Spinal cord (tissue), 10 donors: ENCODE measurements at places on chromosomes 7 and 10.
A peak's percentile ranks its signal among the peaks of the same experiment; 100 is the strongest.

DNA sequence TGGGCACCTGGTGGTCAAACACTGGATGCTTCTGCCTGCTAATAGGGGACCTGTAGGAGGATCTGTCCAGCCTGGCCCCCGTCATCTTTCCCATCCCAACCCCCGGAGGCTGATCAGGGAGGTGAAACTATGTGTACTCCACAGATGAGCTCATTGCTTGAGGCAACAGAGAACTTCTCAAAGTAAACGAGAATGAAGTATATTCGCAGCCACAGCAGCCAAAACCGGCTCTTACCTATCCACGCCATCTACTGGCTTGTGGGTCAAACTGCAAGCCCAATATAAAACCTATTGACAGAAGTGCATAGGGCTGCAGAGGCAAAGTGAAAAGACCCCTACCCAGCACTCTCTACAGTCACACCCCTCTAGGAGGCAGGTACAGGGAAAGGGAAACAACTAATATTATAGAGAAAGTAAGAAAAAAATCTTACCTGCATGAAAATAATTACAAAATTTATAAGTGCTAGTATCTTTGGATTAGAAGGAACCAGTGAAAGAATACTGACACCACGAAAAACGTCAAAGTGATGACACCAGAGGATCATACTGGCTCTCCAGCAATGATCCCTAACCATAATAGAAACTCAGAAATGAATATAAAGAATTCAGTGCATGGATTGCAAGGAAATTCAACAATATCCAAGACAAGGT lies 973.5 kb downstream of the ANKRD7 start:
- no peak for DNase-seq

- no peak for DNase-seq
These were observed 256.2 kb upstream of the SEMA3A start for GRCh38 chr7:84450772-84451171.

DNA sequence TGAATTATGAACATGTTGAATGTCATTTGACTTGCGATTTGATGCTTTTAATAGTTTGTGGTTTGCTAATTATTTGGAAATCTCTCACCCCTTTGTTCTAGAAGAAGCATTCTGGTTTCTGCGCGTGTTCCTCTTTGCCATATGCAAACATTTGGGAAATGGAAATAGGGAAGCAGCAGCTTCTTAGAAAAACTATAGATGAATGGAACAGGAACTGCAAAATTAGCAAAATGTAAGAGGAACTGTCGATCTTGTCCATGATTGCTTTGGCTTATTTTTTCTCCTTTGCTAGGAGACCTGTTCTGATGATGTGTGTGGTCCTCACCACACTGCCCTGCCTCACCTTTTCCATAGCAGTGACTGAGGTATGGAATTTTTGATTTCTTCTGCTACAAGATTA lies 19.0 kb downstream of the TMEM236 start:
- no peak for DNase-seq

DNA sequence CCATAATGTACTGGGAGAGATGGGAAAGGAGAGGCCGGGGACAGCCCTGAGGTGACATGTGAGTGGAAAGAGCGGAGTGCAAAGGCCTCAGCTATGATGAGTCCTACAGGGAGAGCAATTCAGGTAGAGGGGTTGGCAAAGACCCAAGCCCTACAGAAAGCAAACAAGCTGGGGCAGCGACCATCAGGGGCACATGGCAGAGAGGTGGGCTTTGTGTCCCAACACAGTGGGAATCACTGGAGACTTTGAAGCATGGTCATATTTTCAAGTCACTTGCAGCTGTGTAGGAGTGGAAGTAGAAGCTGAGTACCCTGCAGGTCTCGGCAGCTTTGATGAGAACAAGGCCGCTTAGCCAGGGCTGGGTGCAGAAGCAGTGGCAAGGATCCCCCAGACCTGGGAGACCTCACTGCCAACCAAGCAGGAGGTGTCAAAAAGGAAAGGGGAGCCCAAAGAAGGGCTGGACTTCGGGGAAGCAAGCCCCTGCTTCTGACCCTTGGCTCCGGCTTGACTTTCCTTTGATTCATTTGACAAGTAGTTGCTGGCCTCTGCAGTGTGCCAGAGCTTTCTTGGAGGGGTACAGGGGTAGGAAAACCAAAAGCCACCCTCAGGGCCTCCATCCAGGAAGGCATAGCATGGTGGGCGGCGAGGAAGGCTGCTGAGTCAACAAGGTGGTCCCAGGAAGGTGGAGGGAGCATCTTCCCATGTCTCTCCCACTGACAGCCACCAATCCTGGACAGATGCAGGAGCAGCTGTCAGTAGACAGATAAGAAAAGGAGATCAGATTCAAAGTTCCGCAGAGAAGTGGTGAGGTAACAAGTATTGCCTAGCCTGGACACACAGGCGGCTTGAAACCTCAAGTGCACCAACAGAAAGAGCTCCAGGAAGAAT lies 1.9 kb upstream of the PGAM2 start:
- DNase-seq: no peak

GRCh38 chr10:7085913-7086589 lies 324.8 kb downstream of the SFMBT2 start:
- peak; percentile 77 for DNase-seq

- DNase-seq: peak; percentile 24
These were observed 125.5 kb downstream of the FAM204A start for GRCh38 chr10:118216571-118217170.

DNA sequence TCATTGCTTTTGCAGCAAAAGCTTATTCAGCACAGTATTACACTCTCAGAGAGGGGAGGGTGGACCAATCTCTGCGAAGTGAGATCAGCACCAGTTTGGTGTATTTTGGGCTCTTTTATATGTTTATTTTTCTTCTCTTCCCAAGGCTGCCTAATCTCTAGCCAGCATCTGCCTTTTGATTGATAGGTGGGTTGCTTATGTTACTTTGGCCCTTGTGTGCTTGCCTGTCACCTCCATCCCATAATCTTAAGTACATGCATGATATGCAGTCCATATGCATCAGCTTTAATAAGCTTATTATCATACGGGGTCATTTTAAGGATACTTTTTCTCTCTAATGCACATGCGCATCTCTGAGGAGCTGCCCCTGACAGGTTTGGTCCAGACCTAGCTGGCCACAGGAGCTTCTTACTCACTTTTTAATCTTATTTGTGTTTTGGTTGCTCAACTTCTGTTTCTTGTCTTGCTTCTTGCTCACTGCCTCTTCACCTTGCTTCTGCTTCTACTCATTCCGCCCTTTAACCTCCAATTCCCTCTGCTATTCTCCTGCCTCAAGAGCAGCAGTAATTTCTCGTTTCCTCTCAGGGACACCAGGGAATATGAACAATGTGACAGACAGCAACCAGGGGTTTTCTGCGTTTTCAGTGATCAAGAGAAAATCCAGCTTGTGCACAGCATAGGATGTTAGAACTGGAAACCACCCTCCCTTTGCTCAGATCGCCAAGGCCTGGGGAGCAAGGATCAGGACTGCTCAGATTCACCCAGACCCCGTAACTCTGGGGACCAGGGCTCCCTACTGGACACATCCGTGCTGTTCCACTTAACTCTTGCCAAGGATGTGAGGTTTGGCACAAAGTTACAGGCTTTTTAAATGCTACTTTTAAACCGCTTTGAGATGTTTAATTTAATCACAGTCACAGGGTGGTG lies 10.0 kb downstream of the RGR start:
- DNase-seq: no peak

DNA sequence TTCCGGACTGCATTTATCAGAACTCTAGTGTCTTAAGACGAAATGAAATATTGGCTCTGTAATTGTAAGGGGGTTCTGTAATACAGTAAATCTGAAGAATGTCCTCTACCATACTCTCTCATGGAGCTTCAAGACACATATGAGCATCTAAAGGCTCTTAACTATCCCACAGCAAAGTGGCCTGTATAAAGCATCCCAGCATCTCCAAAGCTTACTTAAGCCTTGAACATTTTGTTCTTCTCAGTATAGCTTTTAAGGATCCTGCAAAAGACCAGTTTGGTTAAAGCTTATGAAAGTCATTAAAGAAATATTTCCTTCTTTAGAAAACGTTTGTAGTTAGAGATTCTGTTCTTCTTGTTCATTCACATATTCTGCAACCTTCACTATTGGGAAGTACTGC lies 75.1 kb downstream of the HGF start:
- DNase-seq: no peak

DNA sequence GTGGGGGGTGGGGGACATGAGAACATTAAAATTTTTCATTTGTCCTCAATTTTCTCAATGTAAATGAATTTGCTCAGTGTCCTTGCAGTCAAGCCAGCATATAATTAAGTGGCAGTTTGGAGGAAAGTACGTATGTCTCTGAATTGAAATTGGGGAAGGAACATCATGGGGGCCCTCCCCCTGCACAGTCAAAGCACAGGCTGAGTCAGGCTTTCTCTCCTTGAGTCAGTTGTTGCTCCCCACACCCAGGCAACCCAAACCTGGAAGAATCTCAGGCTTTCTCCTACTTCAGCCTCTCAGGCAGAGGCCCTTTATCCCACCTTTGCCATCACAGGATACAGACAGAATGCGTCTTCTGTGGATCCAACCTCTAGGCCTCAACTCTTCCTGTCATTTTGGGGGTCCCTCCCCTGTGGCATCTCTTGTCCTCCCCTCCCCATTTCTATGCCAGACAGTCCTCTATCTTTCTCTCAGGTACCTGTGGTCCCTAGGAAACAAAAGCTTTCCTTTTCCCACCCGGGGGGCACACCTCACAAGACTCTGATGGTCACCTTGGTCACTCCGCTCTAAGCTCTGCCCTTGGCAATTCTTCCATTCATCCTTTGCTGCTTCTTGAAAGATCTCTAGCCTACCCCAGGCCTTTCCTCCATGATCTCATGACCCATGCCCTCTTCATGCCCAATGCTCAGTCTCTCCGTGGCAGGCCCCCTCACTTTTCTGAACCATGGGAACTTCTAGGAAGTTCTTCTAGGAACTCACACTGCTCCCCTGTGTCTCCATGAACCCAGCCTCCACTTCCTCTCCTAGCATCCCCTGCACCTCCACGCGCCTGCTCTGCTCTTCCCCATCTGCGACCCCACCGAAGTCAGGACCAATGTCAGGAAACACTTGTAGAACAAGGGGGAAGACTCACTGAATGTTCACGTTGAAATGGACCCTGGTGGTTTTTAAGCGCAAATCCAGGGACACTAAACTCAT lies 40.4 kb downstream of the CREB3L2 start:
- DNase-seq: no peak

GRCh38 chr7:155996718-155997280 lies 184.5 kb upstream of the SHH start:
- no peak for DNase-seq

GRCh38 chr10:7234109-7234508 lies 176.7 kb downstream of the SFMBT2 start:
- no peak for DNase-seq

- DNase-seq: no peak
These were observed 8.3 kb upstream of the ATP6V1F start for GRCh38 chr7:128854396-128854795.

DNA sequence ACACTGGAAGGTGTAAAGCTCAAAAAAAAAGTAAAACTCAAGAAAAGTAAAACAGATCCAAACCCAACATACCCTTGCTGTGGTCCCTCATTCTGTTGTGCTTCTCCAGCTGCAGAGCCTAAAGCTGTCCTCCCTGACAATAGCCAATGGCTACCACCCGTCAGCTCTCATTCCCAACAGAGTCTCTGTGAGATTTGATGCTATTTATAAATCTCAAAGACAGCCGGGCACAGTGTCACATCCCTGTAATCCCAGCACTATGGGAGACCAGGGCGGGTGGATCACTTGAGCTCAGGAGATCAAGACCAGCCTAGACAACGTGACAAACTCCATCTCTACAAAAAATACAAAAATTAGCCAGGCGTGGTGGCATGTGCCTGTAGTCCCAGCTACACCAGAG lies 116.0 kb downstream of the KMT2E start:
- DNase-seq: no peak

- no peak for DNase-seq
These were observed 128.5 kb downstream of the MAD1L1 start for GRCh38 chr7:2104107-2104710.

DNA sequence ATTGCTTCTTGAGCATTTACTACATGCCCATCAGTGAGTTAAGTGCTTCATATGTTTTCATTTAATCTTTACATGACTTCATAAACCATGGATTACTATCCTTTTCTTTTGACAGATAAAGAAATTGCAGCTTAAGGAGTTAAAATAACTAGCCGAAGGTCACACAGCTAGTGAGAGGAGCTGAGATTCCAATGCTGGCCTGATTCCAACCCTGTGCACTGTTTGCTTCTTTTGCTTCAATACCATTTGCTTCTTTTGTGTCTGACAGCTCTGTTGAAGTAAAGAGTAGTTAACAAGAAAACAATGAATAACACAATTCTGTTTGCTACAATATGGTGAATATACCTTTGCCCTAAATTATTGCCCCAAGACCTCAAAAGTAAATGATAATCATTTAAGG lies 132.4 kb downstream of the GRM3 start:
- peak; percentile 43 for DNase-seq

DNA sequence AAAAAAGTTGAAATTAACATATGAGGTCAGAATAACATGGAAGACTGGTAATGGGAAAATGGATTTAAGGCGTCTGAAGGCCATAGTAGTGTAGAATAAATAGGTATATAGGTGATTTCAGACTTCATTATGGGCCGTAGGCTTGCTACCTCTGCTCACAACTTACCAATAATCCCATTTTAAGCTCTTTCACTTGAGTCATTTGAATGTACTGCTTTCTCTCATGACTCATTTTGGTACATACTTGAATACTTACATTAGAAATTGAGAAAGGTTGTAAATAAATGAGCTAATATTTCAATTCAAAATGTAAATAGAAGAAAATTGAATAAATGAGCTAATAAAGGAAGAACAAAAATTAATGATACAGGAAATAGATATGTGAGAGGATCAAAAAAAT lies 42.2 kb upstream of the NEUROD6 start:
- DNase-seq: no peak

DNA sequence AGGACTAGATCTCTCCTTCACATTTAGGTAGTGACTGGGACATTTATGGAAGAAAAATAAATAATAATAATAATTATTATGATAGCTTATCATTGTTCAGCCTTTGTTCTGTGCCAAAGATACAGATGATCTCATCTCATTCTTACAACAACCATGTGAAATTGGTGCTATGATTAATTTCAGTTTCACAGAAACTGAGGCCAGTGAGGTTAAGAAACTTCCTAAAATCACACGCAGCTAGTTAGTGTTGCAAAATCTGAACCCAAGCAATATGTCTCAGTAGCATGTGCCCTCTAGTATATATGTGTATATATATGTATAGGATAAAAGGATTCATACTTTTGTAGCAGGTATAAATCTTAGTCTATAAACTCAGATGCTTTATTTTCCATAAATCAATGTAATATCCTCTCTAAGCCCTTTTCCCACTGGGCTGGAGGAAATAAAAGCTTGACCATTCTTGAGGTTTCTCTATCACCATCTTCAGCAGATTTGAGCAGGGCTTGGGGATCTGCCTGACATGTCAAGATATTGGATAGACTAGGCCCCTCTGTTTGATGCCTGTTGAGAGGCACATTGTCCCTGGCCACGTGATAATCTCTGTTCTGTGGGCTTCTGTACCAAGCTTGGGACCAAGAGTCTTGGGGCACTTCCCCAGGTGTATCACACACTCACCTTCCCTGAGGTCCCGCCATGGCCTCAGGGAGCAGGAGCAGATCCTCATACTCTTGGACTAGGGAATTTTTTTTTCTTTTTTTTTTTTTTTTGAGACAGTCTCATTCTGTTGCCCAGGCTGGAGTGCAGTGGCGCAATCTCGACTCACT lies 172.6 kb upstream of the NRP1 start:
- no peak for DNase-seq

GRCh38 chr10:120403109-120403508 lies 53.9 kb upstream of the PLPP4 start:
- DNase-seq: no peak

GRCh38 chr7:57202274-57202673 lies 70.0 kb upstream of the ZNF479 start:
- DNase-seq: no peak
